ENCODE measurements at places on chromosomes 1 and 21.

DNA sequence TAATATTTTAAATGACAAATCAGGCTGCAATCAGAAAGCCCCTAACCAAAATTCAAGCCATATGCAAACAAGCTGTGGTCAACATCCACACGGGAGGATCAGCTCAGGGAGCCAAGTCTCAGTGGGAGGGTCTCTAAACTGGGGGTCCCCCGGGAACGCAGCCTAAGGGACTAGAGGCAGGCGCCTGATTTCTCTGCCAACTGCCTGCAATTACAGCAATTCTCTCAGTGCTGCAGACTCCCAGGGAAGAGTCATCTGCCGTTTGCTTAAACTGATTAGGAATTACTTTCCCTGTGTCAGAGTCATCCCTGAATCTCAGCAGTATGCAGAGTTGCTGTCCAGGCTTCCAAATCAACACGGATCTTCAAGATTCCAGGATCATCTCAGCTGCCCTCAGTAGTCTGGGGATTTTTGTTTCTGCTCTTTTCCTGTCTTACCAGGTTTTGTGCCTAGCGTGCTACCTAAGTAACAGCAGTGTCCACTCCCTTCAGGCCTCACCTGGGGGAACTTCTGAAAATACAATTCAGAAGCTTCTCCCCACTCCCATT lies 247.8 kb downstream of the RRAGC start:
- no peak for DNase-seq

DNA sequence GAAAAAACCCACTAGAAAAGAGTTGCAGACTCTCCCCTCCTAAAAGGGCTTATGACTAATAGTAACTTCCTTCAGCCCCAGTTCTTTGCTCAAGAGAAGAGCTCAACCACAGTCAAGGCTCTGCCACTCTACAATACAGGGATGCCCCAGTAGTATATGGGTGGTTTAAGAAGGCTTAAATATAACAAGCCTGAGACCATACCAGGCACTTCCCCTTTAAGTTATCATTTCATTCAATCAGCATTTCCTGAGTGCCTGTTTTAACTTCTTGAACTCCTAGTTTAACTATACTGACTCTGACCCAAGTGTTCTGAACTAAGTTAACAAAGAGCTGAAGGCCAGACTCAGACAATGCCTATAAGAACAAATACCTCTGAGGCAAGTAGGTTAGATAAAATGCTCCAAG lies 19.8 kb downstream of the PRPF38A start:
- DNase-seq, result no peak

- no peak for DNase-seq
Observed at GRCh38 chr1:180779584-180779983, 133.1 kb upstream of the KIAA1614 start.

DNA sequence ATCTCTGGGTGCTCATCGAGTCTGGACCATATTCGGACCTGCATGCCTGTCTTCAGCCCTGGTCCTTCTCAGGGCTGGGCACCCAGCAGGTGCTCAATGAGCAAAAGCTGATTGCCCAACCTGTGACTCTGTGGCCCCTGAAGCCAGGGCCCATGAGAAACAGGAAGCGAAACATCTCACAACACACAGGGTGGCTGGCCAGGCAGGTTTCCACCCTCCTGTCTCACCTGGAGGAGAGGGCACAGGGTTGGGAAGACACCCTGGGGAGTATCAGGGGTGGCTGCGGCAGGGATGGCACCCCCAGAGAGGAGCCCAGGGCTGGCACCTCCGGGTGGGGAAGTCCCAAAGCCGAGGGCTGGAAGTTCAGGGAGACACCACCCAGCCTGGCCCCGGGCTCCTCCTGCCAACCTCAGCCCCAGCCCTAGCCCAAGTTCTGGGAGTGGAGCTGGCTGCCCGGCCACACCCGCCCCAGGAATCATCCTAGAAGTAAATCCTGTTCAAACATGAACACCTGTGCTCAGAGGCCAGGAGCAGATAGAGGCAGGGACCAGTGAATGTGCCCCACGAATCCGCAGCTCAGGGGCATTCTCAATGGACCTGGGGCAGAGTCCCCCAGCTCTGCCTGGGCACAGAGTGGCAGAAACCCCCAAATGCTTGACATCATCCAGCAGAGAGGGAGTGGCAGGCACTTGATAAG lies 54.6 kb downstream of the RAP1GAP start:
- DNase-seq, result no peak

- no peak for DNase-seq
Observed at GRCh38 chr21:45572783-45573451, 30.7 kb upstream of the SLC19A1 start.

Data from retinal pigment epithelial cell (primary cell).